ENCODE measurements at places on chromosomes 5 and 9. TPM values are rescaled to one million over a fixed set of nuclear protein-coding genes. Genes with fewer than 3 reads are reported as not detected.

DNA sequence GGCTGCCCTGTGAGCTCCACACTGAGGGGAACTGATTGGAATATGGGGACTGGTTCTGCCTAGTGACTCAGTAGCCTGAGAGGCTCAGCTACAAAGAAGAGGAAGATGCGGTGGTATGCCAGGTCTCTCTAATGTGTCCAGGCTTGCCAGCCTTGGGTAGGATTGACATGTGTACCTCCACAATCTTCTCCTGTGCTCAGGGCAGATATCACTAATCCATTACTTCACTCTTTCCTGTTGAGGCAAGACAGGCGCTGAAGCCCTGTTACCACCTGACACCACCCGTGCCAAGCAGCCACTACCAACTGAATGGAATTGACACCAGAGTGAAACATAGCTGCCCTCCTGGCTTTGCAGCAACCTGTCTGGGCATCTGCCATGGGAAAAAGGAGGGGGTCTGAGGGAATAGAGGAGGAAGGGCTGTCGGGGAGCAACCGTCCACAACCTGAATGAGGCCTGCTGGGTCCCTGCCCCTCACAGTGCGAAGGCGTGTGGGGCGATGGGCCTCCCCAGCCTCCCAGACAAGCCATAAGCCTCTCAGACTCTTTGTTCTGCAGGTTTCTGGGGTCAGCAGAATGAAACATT is 114.7 kb upstream of the CXCL14 start:
- DNase-seq: no peak

DNA sequence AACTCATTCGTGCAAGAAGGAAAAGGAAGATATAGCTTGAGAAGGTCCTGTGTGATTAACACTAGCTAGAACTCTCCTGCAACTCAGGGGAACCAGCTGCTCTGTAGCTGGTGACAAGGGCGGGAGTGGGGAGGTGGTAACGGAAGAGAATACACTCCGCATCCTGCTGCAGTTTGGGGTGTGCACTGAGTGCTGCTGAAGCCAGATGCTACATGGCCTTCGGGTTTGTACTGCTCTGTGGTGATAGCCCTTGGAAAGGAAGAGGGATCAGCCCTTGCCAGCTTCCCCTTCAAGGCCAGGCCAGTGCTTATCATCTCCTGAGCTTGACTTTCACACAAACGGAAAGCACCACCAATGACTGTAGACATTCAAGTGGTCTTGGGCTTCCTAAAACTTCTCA is 34.3 kb downstream of the FRMD3 start:
- no peak for DNase-seq

DNA sequence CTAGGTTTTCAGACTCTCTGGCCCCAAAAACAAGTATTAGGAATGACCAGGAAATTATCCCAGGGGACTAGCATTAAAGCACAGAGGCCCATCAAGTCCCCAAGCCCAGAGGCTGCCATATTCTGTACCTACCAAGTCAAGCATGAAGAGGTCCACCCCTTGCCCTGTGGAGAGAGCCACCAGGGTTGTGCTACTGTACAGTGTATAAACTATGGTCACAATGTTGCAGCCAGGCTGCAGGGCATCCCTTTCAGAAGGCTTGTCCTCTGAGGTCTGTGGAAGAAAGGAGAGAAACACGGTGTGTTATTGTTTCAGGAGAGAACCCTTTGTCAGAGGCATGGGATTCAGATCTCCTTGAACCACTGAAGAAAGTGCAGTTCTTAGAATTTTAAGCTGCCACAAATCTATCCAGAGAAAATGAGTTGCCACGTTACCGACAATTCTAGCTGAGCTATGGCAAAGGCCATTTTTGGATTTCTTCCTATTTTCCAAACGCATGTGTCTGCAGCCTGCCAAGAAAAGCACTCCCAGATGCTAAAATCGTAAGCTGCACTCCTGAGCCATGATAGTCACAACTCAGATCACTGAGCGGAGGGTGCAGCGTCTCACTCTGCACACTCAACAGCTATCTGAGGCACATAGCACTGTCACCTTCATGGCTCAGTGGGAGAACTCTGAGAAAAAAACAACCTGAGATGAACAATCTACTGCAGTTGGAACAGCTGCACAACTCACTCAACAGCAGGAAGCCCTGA is 45.5 kb upstream of the SPATA31E1 start:
- no peak for DNase-seq

GRCh38 chr5:93257616-93258015 is 323.4 kb downstream of the NR2F1-AS1 start:
- no peak for DNase-seq

PLK2 gene
- total RNA-seq: 145 TPM

SLF1 gene
- total RNA-seq: 8.6 TPM

DNA sequence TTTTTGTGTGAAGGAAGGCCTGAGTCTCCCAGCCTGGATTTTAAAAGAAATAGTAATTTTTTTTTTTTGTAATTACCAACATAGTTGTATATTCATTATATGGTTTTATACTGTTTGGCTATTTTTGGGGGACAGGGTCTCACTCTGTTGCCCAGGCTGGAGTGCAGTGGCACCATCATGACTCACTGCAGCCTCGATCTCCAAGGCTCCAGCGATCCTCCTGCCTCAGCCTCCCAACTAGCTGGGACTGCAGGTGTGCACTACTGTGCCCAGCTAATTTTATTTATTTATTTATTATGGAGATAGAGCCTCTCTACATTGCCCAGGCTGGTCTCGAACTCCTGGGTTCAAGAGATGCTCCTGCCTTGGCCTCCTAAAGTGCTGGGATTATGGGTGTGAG is 5.1 kb downstream of the LRRC8A start:
- no peak for DNase-seq

ADRA1B gene
- total RNA-seq: 1.6 TPM

FAF2 gene
- 35.6 TPM for total RNA-seq

DNA sequence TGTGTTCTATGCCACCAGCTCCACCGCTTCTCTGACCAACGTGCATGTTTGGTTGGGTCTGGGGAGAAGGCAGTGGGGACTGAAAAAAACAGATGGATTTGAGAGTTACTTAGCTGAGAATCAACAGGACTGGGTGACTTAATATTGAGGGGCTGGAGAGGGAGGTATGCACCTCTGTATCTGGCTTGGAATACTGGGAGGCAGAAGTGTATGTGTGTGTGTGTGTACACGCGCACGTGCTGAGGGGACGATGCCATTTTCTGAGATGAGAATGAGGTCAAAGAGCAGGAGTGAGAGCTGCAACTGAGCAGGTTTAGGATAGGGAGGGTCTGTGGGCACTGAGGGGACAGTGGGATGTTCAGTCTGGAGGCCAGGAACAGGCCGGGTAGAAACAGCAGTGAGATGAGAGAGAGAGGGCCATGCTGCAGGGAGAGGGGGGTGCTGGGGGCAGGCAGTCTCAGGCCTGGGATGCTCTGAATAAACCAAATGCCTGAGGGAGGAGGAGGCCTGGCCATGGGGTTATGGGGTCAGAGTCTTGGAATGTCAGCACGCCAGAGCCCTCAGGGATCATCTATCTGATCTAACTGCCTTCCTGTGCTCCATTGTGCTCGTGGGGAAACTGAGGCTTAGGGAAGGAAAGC is 14.0 kb downstream of the PDGFRB start:
- no peak for DNase-seq

CTXN3 gene
- total RNA-seq: not detected

GRCh38 chr9:107994648-107995047 is 505.1 kb upstream of the KLF4 start:
- DNase-seq: no peak

DNA sequence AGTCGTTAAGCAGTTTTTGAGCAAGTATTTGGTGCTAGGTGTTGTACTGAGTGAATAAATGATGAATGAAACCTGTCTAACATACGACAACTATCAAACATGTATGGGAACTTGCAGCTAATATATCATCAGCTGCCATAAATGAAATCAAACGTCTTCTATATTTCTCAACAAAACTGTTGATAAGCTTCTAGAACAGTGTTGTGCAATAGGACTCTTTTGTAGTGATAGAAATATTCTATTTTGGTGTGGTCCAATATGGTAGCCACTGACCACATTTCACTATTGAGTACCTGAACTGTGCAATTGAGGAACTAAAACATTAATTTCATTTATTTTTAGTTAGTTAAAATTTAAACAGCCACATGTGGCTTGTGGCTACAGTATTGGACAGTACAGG is 16.3 kb upstream of the FYB1 start:
- DNase-seq: no peak

DNA sequence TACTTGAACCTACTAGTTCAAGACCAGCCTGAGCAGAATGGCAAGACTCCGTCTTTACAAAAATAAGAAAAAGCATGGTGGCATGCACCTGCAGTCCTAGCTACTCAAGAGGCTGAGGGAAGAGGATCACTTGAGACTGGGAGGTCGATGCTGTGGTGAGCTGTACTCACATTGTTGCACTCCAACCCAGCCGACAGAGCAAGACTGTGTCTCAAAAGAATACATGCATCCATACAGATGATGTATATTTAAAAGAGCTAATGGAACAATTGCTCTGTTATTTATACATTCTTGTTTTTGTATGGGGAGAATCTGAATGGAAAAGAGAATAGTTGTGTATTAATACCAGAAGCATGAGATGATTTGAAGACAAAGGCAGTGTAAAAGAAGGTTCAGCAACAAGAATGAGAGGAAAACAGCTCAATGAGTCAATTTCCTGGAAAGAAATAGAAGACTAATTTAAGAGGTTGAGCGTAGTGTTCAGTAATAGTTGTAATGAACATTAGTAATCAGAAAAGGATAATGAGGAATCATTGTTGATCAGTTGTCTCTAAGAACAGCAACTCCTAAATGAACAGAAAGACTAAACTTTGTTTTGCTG is 1.9 kb upstream of the LRRC70 start:
- DNase-seq: no peak

- DNase-seq: no peak
These were observed 16.3 kb downstream of the SUSD1 start for GRCh38 chr9:112158656-112159367.

DNA sequence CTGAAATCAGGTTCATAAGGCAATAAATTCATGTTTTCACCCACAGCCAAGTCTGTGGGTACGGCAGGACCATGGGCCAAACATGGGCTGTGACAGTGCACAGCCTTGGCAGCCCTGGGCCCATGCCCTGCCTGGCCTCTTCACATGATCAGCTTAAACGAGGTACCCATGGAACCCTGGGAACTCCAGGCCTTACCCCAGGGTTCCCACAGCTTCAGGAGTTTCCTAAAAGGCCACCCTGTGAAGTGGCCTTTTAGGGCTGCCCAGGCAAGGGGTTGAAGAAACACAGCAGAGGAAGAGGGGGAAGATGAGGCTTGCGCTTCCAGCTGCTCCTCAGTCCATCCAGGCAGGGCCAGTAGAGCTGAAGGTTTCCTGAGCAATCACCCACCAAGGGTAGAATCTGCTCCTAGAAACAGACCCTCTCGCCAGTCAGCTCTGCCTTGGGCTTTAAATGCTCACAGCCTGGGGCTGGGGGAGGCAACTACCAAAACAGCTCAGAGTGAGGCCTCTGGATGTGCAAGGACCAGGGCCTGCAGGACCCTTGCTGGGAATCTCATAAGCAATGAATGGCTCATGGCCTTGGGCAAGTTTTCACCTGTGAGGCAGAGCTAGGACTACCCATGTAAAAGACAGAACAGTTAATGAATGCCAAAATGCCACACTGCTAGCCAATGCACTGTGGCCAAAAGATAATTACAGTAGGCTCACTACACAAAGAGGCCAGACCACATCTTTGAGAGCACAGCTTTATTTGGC is 79.3 kb upstream of the LRRTM2 start:
- no peak for DNase-seq

- no peak for DNase-seq
These were observed 543.0 kb downstream of the MAT2B start for GRCh38 chr5:164048359-164048926.

DNA sequence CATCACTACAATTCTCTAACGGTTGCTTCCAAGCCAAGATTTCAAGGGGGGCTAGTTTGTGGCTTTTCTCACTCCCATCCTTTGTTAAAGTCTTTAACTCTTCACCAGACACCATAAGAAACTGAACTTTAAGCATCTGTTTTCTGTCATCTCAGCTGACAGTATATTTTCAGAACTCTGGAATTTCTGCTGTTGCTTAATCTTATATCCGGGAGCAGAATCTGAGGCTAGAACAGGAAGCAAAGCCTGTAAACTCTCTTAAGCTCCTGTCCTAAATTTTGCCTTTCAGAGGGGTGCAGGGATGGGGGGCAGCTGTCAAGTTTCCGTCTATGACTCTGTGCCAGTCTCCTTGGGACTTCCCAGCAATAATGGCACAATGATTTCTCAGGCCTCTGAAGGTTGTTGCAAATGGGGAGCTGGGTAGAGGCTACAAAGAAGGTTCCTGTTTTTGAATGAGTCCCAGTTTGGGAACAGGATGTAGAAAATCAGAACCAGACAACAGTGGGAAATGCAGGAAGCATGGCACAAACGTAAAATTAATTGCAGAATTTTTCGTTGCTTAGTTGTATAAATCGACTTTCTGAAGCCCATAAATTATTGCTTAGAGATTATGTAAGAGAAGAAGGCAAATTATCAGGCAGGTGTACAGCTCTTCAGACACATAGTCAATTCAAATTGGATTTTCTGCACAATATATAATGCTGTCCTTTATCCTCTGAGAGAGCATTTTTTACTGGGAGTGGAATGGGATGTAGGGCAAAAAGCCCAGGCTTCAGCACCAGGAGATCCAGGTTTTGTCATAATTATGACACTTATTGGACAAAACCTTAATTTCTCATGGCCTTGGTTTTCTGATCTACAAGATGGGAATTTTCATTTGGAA is 430.9 kb downstream of the DMAC1 start:
- DNase-seq: no peak

GRCh38 chr5:153881687-153882086 is 157.0 kb downstream of the FAM114A2 start:
- DNase-seq: no peak

DNA sequence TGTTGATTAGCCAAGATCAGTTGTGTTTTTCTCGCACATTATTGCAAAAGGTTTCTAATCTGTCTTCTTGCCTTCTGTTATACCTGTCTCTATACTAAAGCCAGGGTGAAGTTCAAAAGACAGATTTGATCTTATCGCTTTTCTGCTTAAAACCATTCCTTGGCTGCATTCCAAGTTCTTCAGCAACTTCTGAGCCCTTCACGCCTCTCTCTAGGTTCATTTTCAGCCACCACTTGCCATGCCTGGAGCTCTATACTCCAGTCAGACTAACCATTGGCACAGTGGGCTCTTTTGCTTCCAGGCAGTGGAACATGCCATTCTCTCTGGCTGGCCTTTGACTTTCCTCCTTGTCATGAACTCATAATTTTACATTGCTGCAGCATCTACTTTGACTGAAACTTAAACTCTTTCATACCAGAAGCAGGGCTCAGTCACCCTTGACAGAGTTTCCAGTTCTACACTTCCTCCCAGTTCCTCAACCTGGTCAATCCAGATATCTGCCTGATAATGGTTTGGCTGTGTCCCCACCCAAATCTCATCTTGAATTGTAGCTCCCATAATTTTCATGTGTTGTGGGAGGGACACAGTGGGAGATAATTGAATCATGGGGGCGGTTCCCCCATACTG is 114.4 kb downstream of the SLC12A2 start:
- DNase-seq: no peak

Measured in sciatic nerve (tissue), 2 donors.